ENCODE measurements at places on chromosomes 12 and 14. TPM values are rescaled to one million over a fixed set of nuclear protein-coding genes. Genes with fewer than 3 reads are reported as not detected.

DNA sequence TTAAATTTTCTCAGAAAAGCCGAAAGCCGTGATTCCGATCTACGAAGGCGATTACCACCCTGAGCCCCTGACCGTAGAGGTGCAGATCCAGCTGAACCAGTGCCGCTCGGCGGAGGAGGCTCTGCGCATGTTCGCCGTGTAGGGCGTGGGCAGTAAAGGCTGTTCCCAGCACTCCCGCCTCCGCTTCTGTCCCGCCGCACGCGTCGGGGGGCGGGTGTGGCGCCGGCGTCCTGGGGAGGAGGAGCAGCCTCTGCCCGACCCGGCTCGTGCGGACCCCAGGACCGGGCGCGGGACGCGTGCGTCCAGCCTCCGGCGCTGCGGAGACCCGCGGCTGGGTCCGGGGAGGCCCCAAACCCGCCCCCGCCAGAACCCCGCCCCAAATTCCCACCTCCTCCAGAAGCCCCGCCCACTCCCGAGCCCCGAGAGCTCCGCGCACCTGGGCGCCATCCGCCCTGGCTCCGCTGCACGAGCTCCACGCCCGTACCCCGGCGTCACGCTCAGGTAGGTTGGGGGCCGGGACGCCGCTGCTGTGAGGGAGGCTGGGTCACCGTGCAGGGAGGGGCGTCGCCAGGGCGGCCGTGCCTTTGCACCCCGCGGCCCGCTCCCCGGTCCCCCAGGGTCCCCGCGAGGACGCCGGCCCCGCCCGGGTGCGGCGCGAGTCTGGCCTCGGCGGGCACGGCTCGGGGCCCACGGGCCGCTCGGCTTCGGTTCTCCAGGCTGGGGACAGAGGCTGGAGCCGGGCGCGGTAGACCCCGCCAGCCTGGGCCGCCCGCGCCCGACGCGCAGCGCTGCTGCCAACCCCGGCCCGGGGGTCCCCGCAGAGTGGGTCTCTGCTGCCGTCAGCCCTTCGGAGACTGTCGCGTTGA is at the start of gene B3GNT4:
Gene B3GNT4, plus strand, starts transcription at position 409 of the 866 bp plus-strand sequence. CDS start 910 bp downstream, outside the sequence.
- H3K4me3 ChIP-seq, result peak within 1 kb of the TSS; percentile 53
- H3K4me1 ChIP-seq, result peaks cover 13% of the 10 kb centered on the region
- H3K36me3 ChIP-seq, result peaks cover 13% of the 10 kb centered on the region
- peaks cover 5% of the 10 kb centered on the region for H3K27me3 ChIP-seq
- no peak within 1 kb of the TSS for H3K27ac ChIP-seq

MYF5 gene
- not detected for total RNA-seq

- no peaks in the 10 kb centered on the region for H3K4me1 ChIP-seq
- no peak for DNase-seq
- no peaks in the 10 kb centered on the region for H3K36me3 ChIP-seq
- H3K4me3 ChIP-seq, result no peak overlapping the region
These were observed 198.3 kb upstream of the CPNE8 start for GRCh38 chr12:39103552-39104165.

DNA sequence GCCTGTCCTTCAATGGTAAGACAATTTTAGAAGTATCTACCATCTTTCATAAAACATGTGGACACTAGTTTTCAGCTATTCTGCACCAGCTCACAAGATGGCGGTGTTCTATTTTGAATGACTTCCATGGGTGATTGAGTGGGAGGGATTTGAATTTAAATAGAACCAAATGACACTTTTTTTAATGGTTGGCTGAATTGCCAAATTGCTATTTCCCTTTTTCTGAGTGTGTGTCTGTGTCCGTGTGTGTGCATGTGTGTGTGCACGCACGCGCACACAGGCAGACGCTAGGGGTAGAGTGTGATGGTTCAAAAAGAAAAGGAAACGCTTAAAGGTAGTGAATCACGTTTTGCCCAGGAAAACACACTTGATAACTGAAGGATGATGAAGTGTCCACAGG is 362.6 kb downstream of the DAD1 start:
- H3K4me1 ChIP-seq, result no peaks in the 10 kb centered on the region
- no peaks in the 10 kb centered on the region for H3K27me3 ChIP-seq
- H3K27ac ChIP-seq, result peak overlapping the region; percentile 55
- H3K4me3 ChIP-seq, result peak overlapping the region; percentile 70
- H3K36me3 ChIP-seq, result no peaks in the 10 kb centered on the region

GRCh38 chr12:8696442-8697090 is 1.2 kb upstream of the RIMKLB start:
- peaks cover 7% of the 10 kb centered on the region for H3K27me3 ChIP-seq
- H3K4me3 ChIP-seq, result peak overlapping the region; percentile 63
- H3K36me3 ChIP-seq, result no peaks in the 10 kb centered on the region
- peak overlapping the region; percentile 63 for H3K27ac ChIP-seq

DNA sequence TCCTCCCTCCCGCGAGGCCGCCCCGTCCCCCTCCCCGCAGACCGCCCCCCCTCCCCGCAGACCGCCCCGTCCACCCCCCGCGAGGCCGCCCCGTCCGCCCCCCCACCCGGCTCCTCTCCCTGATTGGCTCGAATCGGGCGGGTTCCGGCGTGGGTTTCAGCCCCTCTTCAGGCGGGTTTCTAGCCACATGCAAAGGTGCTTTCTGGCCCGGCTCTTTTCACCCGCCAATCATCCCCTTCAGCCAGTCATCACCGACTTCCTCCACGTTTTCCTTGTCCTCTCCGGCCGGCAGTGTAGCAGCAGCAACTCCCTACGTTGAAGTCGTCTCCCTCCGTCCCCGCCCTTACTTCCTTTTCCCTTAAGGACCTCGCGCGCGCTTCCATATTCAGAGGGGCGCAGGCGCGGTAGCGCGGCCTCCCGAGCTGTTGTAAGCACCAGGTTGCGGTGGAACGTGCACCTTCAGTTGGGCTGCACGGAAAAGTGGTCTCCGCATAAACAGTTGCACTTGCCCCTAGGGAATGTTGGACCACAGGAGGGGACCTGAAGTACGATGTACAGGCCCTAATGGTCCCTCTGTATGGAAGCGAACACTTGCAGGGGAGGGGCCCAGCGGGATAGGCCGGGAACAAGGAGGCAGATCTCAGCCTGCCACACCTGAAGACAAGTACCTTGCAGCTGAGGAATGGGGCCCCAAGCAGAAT is 44.6 kb upstream of the ESR2 start:
- peak overlapping the region; percentile 75 for H3K4me3 ChIP-seq
- H3K36me3 ChIP-seq, result no peaks in the 10 kb centered on the region
- H3K27ac ChIP-seq, result peak overlapping the region; percentile 64
- peaks cover 8% of the 10 kb centered on the region for H3K4me1 ChIP-seq
- DNase-seq, result peak; percentile 97

DNA sequence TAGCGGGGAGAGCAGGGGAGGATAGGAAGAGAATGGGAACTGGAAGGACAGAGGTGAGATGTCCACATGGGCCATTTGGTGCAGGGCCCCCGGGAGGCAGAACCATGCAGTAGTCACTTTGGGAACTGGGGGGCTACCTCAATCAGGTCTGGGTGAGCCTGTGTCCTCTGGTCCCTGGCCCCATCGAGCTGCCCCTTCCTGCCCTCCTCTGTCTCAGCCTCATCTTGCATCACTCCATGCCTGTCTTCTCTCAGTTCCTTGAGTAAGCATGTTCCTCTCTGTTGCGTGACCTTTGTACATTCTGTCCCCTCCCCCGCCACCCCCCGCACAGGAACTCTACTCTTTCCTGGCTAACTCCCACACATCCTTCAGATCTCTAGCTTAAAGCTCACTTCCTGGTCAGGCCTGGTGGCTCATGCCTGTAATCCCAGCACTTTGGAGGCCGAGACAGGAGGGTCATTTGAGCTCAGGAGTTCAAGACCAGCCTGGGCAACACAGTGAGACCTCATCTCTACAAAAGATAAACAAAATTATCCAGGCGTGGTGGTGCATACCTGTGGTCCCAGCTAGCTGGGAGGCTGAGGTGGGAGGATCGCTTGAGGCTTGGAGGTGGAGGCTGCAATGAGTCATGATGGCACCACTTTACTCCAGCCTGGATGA is 23.2 kb downstream of the FOS start:
- no peak overlapping the region for H3K4me3 ChIP-seq
- no peaks in the 10 kb centered on the region for H3K4me1 ChIP-seq
- no peaks in the 10 kb centered on the region for H3K27me3 ChIP-seq
- no peak for DNase-seq
- H3K27ac ChIP-seq, result no peak overlapping the region

- DNase-seq, result no peak
- no peak overlapping the region for H3K27ac ChIP-seq
- no peak overlapping the region for H3K4me3 ChIP-seq
- no peaks in the 10 kb centered on the region for H3K27me3 ChIP-seq
- no peaks in the 10 kb centered on the region for H3K36me3 ChIP-seq
- H3K4me1 ChIP-seq, result no peaks in the 10 kb centered on the region
These were observed 191.5 kb downstream of the PAX9 start for GRCh38 chr14:36852981-36853691.

- no peak for DNase-seq
- H3K4me1 ChIP-seq, result peaks cover 3% of the 10 kb centered on the region
- H3K27me3 ChIP-seq, result no peaks in the 10 kb centered on the region
These were observed 333.7 kb upstream of the OR4E1 start for GRCh38 chr14:22007363-22007762.

IFNG gene
- total RNA-seq, result 15.0 TPM

CEBPE gene
- total RNA-seq, result not detected

GRCh38 chr12:54759751-54760150 is 94.6 kb upstream of the MUCL1 start:
- DNase-seq, result no peak
- no peaks in the 10 kb centered on the region for H3K36me3 ChIP-seq
- no peak overlapping the region for H3K4me3 ChIP-seq
- H3K4me1 ChIP-seq, result no peaks in the 10 kb centered on the region

KRT72 gene
- total RNA-seq, result 1.3 TPM

FBRSL1 gene
- 94.6 TPM for total RNA-seq

GRCh38 chr12:124947561-124948398 is 33.3 kb upstream of the UBC start:
- no peaks in the 10 kb centered on the region for H3K27me3 ChIP-seq
- peaks cover 35% of the 10 kb centered on the region for H3K36me3 ChIP-seq
- H3K4me1 ChIP-seq, result no peaks in the 10 kb centered on the region
- no peak overlapping the region for H3K27ac ChIP-seq

RFX4 gene
- total RNA-seq, result not detected

GRCh38 chr14:93940437-93940836 is 13.3 kb downstream of the FAM181A start:
- peaks cover 10% of the 10 kb centered on the region for H3K4me1 ChIP-seq
- H3K36me3 ChIP-seq, result peaks cover 5% of the 10 kb centered on the region
- H3K4me3 ChIP-seq, result no peak overlapping the region
- no peak for DNase-seq
- H3K27me3 ChIP-seq, result no peaks in the 10 kb centered on the region
- H3K27ac ChIP-seq, result no peak overlapping the region

RAPGEF3 gene
- total RNA-seq, result 0.79 TPM

- H3K4me1 ChIP-seq, result no peaks in the 10 kb centered on the region
- no peaks in the 10 kb centered on the region for H3K27me3 ChIP-seq
- H3K27ac ChIP-seq, result no peak overlapping the region
- no peak for DNase-seq
- no peaks in the 10 kb centered on the region for H3K36me3 ChIP-seq
These were observed 233.6 kb upstream of the ARHGAP5 start for GRCh38 chr14:31843361-31844091.

KRT6A gene
- not detected for total RNA-seq

RNU7-1 gene
- total RNA-seq, result not detected

- no peak overlapping the region for H3K4me3 ChIP-seq
- no peak for DNase-seq
- no peaks in the 10 kb centered on the region for H3K36me3 ChIP-seq
These were observed 476.1 kb upstream of the SYT1 start for GRCh38 chr12:78388461-78388860.

TCHP gene
- total RNA-seq, result 29.8 TPM

GRCh38 chr12:84807249-84807648 is 105.3 kb downstream of the SLC6A15 start:
- H3K27ac ChIP-seq, result no peak overlapping the region
- H3K4me3 ChIP-seq, result no peak overlapping the region
- no peaks in the 10 kb centered on the region for H3K36me3 ChIP-seq

MAP3K9 gene
- 15.7 TPM for total RNA-seq

CLEC2A gene
- not detected for total RNA-seq

CINP gene
- 21.5 TPM for total RNA-seq

DNA sequence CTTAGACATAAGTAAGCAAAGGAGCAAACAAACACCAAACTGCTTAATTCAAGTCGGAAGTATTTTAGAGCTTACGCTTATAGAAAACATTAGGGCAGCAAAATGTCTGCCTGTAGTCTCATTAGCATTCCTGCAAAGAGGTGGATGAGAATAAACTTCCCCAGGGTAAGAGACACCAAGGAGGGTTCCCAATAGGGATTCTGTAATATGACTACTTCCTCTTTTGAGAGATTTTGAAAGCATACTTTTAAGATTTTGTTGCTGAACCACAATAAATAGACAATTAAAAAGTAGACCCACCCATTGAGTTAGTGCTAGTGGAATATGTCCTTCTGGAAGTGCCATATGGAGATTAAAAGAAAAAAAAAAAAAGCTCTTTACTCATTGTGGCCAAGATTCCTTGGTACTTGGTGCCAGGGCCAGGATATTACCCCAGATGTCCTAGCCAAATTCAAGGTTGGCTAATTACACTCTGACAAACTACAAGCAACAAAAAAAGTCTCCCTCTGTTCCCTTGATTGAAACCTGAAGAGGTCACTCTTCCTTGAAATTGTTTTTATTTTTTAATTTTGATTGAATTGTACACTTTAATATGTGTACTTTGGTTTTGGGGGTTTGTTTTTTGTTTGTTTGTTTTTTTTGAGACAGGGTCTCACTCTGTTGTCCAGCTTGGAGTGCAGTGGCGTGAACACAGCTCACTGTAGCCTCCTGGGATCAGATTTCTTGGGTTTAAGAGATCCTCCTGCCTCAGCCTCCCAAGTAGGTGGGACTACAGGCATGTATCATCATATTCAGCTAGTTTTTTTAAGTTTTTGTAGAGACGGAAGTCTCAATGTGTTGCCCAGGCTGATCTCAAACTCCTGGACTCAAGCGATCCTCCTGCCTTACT is 8.7 kb downstream of the CLIP1 start:
- no peak for DNase-seq
- peaks cover 5% of the 10 kb centered on the region for H3K36me3 ChIP-seq
- H3K4me3 ChIP-seq, result peak overlapping the region; percentile 46
- H3K27ac ChIP-seq, result peak overlapping the region; percentile 72

- H3K36me3 ChIP-seq, result no peaks in the 10 kb centered on the region
- H3K27ac ChIP-seq, result no peak overlapping the region
- H3K4me1 ChIP-seq, result no peaks in the 10 kb centered on the region
- no peak overlapping the region for H3K4me3 ChIP-seq
- H3K27me3 ChIP-seq, result peaks cover 2% of the 10 kb centered on the region
- no peak for DNase-seq
These were observed 965.5 kb downstream of the TMEM121 start for GRCh38 chr14:106491851-106492250.

GRCh38 chr14:87966816-87967215 is 26.2 kb downstream of the GALC start:
- H3K27me3 ChIP-seq, result no peaks in the 10 kb centered on the region
- DNase-seq, result no peak
- no peak overlapping the region for H3K27ac ChIP-seq

DNA sequence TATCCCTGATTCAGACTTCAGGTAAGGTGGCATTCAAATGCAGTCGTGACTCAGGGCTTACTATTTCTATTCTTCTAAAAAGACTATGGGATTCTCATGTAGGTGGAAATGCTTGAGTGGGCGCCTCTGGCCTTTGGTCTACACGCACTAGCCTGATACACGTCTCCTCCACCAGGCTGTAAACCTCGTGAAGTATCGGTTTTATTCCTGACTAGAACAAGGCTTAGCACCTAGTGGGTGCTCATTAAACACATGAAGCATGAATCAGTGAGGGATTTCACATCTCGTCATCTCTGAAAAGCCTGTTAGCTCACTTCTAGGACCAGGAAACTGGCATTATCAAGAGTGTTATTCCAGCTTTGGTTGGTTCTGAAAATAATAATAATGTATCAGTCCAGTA is 17.7 kb upstream of the HNF1A start:
- DNase-seq, result no peak
- no peaks in the 10 kb centered on the region for H3K36me3 ChIP-seq
- H3K4me1 ChIP-seq, result peaks cover 6% of the 10 kb centered on the region
- H3K27ac ChIP-seq, result no peak overlapping the region
- no peak overlapping the region for H3K4me3 ChIP-seq

P3H3 gene
- total RNA-seq, result 1.4 TPM
